ENCODE measurements at places on chromosomes 11 and 22. TPM values are rescaled to one million over a fixed set of nuclear protein-coding genes. Genes with fewer than 3 reads are reported as not detected.
A peak's percentile ranks its signal among the peaks of the same experiment; 100 is the strongest.

The TESMIN gene
- total RNA-seq: not detected

DNA sequence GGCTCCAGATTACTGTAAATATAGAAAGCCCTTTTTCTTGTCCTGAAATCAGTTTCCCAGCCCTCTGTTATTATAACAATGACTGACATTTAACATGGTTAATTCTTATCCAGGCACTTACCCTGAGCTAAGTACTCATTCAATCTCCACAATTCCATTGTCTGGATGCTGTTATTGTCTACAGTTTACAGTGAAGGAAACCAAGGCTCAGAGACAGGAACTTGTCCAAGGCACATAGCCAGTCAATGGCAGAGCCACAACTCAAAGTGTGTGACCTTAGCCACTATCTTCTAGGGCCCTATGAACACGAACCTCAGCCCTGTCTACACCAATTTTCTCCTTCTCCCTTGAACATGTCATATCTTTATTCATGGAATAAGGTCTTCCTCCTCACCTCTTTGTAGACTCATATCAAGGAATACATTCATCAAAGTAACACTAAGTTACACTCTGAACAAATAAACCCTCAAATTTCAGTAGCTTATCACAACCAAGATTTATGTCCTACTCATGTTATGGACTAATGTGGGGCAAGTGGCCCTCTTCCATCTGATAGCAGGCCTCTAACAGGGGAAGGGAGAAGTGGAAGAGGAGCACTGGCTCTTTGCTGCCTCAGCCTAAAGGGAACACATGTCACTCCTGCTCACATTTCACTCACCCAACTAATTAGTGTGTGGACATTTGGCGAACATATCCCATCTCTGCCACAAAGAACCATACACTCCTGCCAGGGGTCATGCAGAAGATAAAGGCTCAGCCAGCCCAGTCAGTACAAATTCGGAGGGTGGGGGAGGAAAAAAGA is 39.3 kb upstream of the APLNR start:
- no peak for DNase-seq

The GUCD1 gene
- total RNA-seq: 163 TPM

GRCh38 chr11:116420770-116421528 is 351.8 kb downstream of the BUD13 start:
- DNase-seq: no peak

The FAM180B gene
- not detected for total RNA-seq

- no peak for DNase-seq
Measured at GRCh38 chr11:73554671-73555320, 43.1 kb downstream of the FAM168A start.

DNA sequence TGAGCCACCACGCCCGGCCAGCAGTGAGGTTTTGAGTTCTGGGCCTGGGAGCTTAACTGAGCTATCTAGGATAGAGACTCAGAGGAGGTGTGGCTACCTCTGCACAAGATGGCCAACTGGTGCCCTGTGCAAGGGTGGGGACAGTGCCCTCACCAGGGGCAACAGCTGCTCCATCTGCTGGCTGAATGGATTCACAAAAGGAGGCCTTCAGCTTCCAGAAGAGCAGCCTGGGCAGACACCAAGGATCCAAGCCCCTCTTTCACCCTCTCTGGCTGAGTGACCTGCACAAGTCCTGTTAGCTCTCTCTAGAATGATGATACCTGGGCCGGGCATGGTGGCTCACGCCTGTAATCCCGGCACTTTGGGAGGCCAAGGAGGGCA is 33.5 kb upstream of the BAIAP2L2 start:
- no peak for DNase-seq

The SERPING1 gene
- 5.4 TPM for total RNA-seq

The P2RX6 gene
- total RNA-seq: 51.2 TPM

DNA sequence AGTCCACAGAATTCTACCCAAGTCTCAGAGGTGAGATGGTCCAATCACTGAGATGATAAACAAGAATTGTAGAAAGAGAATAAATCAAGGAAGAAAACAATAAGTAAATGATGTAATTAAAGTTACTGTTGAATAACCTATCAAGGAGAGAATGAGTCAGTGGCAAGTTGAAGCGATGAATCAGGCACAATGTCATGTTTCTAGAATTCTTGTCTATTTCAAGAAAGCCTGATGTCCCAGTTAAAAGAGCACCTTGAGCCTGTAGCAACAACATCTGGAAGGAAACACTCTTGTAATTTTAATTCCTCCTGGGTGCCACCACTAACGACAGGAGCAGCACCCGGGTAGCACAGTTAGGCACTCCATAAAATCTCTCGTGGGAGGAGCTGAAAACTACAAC is 67.9 kb upstream of the SLC35C1 start:
- peak; percentile 29 for DNase-seq

The C22orf31 gene
- not detected for total RNA-seq

The PRODH gene
- total RNA-seq: not detected

GRCh38 chr11:71188886-71189767 is 63.2 kb downstream of the SHANK2 start:
- DNase-seq: no peak

DNA sequence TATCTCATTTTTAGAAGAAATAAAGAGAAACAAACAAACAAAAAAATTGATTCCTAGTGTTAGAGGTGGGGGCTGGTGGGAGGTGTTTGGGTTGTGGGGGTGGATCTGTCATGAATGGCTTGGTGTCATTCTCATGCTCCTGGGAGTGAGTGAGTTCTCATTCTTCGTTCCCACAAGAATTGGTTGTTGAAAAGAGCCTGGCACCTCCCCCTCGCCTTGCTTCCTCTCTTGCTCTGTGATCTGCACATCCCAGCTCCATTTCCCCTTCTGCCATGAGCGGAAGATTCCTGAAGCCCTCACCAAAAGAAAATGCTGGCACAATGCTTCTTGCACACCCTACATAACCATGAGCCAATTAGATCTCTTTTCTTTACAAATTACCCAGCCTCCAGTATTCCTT is 277.8 kb downstream of the ST3GAL4 start:
- DNase-seq: no peak

DNA sequence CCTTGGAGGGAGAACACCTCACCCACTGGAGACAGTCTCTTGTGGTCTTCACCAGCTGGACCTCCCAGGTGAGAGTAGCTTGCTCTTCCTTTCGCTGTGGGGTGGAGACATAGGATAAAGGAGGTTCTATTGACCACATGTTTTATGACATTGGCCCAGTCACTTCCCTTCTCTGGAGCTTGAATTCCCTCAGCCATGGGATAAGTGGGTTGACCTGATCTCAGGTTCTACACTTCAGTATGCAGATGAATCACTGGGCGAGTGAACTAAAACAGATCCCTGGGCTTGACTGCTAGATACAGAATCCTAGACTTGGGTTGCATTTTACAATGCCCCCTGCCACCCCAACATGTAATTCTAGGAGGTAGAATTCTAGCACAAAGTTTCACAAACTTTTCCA is 54.8 kb upstream of the PRSS23 start:
- DNase-seq: no peak

The GP1BB gene
- total RNA-seq: 22.1 TPM

GRCh38 chr22:49674479-49675050 is 153.1 kb downstream of the BRD1 start:
- DNase-seq: no peak

DNA sequence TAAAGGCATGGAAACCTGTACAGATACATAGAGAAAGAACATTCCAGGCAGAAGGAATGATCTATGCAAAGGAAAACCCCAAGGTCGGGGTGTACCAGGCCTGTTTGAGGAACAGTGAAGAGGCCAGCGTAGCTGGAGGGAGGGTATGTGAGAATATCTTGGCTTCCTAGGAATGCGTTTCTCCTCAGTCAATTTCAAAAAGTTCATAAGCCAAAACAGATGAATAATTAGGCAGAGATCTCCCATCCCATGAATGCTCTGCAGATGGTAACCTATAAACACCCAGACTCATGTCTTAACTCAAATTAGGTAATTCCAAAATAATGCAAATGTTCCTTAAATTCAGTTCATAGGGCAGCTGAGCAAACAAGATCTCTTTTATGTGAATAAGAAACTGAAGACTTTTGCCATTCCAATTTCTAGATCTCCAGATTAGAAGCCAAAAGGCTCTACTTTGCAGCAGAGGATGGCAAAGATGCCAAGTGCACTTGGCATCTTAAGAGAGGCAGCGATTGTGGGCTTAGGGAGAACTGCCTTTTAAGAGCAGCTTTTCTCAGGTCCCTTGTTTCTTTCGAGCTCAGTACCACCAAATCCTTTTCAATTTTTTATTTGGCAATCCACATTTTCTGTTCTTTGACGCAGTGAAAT is 13.2 kb downstream of the FAM118B start:
- DNase-seq: no peak
